Central memory CD4-positive, alpha-beta T cell (primary cell): ENCODE measurements at places on chromosomes 2 and 18.

GRCh38 chr18:70280007-70280925 lies 8.6 kb upstream of the SOCS6 start:
- DNase-seq = no peak

DNA sequence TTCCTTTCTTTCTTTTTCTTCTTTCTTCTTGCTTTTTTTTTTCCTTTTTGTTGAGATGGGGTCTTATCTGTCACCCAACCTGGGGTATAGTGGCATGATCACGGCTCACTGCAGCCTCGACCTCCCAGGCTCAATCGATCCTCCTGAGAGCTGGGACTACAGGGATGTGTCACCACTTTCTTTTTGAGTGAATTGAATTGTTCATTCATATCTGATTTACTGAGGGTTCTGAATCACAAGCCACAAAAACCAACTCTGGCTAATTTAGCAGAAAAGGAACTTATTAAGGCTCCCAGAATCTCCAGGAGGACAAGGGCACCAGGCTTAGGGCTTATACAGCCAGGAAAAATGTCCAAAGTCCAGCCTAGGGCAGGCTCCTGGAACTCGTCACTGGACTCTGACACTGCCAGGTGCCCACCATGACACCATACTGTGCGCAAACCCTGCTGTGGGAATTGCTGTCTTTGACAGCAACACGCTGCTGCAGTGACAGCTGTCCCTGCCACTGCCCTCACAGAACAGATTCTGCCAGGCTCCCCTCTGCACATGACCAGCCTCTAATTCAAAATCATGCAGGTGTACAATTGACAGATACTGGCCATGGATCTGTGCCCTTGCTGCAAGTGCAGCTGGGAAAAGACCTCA lies 42.9 kb upstream of the EML6 start:
- no peak for DNase-seq

- no peak for DNase-seq
Measured at GRCh38 chr2:28291811-28292440, 100.7 kb upstream of the FOSL2 start.

DNA sequence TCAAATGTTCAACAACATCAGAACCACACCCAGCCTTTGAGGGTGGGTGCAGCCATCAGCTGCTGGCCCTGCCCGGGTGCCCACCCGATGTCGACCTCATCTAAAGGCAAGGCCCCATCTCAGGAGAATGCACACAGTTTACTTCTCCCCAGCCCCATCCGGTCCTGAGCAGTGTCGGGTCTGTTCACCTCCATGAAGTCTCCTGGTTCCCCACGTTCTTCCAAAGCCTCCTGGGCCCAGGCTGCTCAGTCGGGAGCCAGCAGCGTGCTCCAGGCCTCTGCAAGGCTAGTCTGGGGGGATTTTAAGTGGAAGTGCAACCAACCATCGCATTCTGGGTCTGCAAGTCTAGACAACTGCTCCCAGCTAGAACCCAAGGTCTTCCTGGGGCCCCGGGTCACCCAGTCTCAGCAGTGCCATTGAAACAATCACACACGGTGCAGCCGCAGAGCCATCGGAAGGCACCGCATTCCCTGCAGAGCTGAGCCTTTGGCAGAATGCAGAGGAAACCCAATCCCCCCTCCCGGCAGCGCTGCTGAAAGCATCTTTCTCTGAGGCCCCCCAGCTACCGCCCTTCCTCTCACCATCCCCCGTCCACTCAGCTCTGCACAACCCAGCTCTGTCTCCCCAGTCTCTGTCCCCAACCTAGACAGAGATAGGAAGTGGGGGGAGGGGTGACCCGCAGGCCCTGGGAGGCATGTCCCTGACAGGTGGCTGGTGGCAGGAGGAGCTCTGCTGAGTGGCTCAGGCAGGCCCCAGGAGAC lies 8.5 kb downstream of the ESPNL start:
- DNase-seq = no peak
